ENCODE measurements at places on chromosomes 16 and 17. TPM values are rescaled to one million over a fixed set of nuclear protein-coding genes. Genes with fewer than 3 reads are reported as not detected.

PIRT gene
- total RNA-seq, result not detected

PRDM7 gene
- not detected for total RNA-seq

CES3 gene
- total RNA-seq, result 2.5 TPM

PRSS53 gene
- 1.8 TPM for total RNA-seq

HOXB13 gene
- total RNA-seq, result not detected

CLDN9 gene
- not detected for total RNA-seq

LGALS9C gene
- total RNA-seq, result 0.21 TPM

ACAP1 gene
- 5.5 TPM for total RNA-seq

PABPN1L gene
- total RNA-seq, result not detected

RNU2-1 gene
- total RNA-seq, result 10,056 TPM

IRF8 gene
- 1.5 TPM for total RNA-seq

CDC42EP4 gene
- 22.9 TPM for total RNA-seq

EVPLL gene
- total RNA-seq, result not detected

AGRP gene
- not detected for total RNA-seq

HNF1B gene
- total RNA-seq, result 0.13 TPM

NLRC3 gene
- 3.2 TPM for total RNA-seq

KRT33B gene
- total RNA-seq, result not detected

SGCA gene
- not detected for total RNA-seq

DLX3 gene
- 0.13 TPM for total RNA-seq

TSR3 gene
- 68.2 TPM for total RNA-seq

Data from endothelial cell (in vitro differentiated cells).